ENCODE measurements at places on chromosomes 13 and 19.

DNA sequence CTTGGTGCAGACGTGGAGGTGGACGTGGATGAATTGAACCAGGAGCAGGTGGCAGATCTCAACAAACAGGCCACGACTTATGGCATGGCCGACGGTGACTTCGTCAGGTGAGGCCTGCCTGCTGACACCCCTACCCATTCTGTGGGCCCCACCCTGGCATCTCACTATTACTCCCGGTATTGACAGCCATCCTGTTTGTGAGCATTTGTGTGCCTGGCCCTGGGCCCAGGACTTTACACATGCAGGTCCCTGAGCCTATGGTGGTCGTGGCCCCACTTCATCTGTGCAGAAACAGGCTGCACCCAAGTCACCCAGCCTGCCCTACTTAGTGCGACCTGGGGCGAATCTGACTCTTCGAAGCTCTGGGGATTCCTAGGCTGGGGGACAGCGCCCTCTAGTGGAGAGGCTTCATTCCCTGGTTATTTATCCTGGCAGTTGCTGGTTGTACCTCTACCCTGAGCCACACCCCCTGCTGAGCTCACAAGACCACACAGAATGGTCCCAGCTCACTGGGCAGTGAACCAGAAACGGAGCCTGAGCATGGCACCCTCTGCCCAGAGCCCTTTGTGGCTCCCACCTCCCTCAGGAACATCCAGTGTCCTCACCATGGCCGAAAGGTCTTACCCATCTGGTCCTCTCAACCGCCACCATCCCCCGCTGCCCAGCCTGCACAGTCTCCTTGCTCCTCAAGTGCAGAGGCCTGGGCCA, 16.9 kb downstream of the ZNF296 start:
- DNase-seq: peak; percentile 91

DNA sequence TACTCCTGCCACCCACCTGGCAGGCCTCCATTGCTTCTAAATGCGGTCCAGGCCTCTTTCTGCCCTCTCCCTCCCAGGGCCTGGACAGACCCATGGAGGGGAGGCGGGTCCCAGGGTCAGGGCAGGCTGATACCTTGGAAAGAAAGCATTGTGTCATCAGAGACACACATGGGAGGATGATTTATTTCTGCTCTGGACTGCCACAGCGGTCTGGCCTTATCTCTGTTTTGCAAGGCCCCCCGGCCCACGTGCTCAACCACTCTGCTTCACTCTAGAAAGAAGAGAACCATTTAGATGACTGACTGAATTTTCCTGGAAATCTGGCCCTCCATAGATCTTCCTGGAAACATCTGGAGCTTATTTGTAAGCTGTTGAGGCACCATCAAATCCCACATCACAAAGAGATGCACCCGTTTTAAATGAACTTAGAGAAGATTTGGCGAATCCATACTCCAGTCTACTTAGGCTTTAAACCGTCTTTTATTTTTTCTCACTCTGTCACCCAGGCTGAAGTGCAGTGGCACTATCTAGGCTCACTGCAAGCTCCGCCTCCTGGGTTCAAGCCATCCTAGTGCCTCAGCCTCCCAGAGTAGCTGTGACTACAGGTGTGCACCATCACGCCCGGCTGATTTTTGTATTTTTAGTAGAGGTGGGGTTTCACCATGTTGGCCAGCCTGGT, 48.3 kb upstream of the URI1 start:
- no peak for DNase-seq

DNA sequence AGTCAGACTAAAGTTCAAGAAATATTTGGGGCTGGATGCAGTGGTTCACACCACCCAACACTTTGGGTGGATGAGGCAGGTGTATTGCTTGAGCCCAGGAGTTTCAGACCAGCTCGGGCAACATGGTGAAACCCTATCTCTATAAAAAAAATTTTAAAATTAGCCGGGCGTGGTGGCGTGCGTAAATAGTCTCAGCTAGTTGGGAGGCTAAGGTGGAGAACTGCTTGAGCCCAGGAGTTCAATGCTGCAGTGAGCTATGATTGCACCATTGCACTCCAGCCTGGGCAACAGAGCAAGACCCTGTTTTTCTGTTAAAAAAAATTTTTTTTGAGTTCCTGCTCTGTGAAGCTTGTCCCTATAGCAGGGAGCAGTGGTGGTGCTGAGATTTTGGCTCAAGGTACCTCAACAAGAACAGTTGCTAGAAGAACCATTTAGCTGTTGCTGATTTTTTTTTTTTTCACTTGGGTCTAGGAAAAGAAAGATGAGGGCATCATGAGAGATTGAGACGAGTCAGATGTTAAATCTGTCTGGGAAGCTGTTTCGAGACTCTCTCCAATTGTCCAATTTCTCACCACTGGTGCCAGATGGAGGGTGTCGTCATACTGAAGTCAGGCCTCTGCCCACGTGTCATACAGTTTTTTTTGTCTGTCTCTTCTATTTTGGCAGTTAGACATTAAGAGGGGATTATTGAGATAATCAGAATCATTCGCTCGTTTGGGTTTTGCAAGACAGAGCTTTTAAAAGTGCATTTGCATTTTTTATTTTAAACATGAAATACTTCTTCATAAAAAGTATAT, 3.7 kb downstream of the SLC25A42 start:
- DNase-seq: no peak

DNA sequence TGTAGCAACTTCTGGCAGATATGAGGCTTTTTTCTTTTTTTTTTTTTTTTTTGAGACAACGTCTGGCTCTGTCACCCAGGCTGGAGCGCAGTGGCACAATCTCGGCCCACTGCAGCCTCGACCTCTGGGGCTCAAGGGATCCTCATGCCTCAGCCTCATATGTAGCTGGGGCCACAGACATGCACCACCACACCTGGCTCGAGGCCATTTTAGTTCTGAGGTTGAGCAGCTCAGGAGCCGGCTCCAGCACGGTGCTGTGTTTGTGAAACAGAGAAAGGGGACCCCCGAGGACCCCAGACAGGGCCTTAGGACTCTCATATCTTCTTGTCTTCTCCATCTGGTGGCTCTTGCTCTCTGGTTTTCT, 3.4 kb upstream of the FLT3LG start:
- DNase-seq: no peak

DNA sequence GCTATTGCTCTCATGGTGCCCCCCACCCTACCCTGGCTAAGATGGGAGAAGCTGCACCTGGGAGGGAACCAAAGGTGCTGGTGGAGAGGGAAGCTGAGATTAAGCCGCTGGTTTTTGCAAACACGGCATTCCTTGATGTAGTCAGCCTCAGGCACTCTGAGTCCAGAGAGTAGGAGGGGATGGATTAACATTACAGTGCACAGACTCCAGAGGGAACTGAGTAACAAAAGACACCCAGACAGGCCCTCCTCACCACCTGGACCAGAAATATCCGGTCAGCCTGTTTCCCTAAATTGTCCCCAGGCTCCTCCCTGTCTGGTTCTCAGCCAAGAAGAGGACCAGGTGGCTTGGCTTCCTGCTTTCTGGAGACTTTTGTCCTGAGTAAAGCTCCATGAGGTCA, 28.9 kb upstream of the PABPC3 start:
- DNase-seq: no peak

- DNase-seq: no peak
These were observed 1.0 kb downstream of the TMEM59L start for GRCh38 chr19:18613589-18614234.

GRCh38 chr19:46529622-46530451, 34.2 kb upstream of the PNMA8B start:
- DNase-seq: peak; percentile 76

GRCh38 chr19:5078666-5079065, 109.8 kb downstream of the KDM4B start:
- no peak for DNase-seq

GRCh38 chr13:114020750-114021463, 47.0 kb upstream of the C13orf46 start:
- DNase-seq: no peak

- DNase-seq: no peak
These were observed 194.1 kb downstream of the USP12 start for GRCh38 chr13:26977541-26977940.

- DNase-seq: no peak
These were observed 765.9 kb upstream of the SLITRK1 start for GRCh38 chr13:84648069-84648640.

GRCh38 chr13:67036699-67037457, 193.3 kb downstream of the PCDH9 start:
- no peak for DNase-seq

DNA sequence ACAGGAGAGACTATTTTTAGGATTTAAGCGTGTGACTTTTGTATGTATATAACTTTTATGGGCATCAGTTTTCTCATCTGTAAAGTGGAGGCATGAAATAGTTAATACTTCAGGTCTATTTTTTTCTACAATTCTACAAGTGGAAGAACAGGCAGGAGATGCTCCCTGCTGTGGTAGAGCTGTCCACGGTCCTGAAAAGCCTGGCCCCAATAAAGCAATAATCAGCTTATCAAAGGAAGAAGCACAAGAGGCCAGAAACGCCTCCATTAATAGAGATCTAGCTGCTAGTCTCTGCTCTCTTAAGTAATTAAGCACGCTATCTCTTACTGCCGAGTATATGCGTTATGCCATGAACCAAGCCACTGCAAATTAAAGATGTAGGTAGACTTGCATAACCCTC, 28.0 kb upstream of the WASF3 start:
- DNase-seq: peak; percentile 10

DNA sequence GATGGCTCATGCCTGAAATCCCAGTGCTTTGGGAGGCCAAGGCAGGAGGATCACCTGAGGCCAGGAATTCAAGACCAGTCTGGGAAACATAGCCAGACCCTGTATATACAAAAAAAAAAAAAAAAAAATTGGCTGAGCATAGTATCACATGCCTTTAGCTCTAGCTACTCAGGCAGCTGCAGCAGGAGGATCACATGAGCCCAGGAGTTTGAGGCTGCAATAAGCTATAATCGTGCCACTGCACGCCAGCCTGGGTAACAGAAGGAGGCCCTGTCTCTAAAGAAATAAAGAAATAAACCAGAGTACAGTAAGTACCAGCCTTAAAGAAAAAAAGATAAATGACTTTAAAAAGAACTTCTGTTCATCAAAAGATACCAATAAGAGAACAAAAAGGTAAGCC, 52.9 kb downstream of the FAM124A start:
- DNase-seq: no peak

GRCh38 chr13:53507741-53508140, 479.1 kb downstream of the OLFM4 start:
- DNase-seq: no peak

DNA sequence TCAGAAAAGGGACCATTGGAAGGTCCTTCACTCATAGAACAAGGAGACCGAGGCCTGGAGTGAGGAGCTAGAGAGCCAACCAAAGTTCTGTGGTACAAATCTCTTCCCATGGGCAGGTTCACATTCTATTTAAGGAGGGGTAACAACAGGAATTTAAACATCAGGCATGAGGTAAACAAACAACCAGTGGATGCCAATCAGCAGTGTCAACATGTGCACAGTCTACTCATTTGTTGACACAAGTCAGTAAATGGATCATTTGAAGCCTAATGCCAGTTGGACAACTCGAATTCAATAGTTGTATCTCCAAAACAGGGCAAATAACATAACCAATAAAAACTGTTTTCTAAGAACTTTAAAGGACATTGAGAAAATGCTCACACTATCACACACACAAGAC, 6.3 kb upstream of the DOCK9 start:
- no peak for DNase-seq

DNA sequence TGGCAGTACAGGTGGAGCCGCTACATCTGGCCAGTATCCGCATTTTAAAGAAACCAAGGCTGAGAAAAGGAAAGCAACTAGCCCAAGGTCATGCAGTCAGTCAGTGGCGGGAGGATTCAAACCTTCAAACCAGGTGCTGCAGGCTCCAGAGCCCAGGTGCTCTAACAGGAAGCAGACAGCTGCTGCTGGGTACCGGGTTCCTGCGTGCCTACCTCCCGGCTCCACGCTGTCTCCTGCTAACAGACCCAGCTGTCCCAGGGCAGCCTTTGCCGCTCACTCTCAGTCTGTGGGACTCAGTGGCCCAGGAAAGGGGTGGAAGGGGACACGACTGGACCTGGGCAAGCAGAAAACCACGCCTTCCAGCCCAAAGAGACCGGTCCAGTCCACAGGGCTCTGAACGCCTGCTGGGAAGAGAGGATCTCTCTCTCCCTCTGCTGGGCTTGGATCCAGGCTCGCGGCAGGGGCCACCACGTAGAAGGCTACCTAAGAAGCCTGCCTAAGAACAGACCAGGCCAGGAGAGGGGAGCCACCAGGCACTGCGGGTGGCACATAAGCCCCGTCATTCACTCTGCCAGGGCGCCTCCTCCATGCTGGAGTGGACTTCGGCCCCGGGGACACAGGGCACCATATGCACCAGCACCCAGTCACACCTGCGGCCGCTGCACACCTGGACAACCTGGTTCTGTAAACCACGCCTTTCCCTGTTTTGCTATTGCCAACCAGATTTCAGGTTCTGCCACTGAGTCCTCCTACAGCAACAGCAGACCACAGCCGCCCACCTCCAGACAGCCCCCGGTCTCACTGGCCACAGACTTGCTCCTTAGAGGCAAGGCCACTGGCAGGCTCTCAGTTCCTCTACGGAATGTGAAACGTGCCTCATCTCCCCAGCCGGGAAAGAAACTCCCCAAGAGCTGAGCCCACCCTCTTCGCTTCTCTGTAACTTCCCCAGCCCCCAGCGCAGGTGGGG, 4.6 kb downstream of the DAPK3 start:
- no peak for DNase-seq

DNA sequence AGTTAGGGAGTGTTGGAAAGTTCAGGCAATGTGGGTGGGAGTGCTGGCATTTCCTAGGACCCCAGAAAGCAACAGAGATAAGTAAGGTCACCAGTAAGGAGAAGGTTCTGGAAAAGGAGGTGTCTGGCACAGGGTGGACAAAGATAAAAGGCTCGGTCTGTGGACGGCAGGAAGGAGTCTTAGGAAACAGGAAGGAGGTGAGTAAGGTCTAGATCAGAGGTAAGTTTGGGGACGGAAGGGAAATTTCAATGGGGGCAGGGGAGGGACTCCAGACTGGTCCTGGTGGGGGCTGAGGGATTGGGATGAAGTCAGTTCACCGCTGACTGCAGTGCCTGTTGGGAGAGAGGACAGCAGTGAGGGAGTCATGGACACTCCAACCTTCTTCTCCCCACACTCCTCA, 7.8 kb upstream of the OPA3 start:
- no peak for DNase-seq

DNA sequence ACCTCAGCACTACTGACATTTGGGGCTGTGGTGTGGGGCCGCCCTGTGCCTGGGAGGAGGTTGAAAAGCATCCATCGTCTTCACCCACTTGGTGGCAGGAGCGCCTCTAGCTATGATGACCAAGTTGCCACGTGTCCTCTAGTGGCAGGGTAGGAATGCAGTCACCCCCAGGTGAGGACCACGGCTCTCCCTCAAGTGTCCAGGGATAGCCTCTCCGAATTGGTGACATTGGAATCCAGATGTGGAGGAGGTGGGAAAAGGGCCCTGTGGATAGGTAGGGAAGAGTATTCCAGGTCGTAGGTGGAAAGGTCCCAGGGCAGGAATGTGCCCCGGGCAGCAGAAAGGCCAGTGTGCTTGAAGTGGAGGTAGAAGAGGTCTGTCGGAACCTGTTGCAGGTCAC, 37.6 kb downstream of the ARHGEF18 start:
- DNase-seq: no peak

DNA sequence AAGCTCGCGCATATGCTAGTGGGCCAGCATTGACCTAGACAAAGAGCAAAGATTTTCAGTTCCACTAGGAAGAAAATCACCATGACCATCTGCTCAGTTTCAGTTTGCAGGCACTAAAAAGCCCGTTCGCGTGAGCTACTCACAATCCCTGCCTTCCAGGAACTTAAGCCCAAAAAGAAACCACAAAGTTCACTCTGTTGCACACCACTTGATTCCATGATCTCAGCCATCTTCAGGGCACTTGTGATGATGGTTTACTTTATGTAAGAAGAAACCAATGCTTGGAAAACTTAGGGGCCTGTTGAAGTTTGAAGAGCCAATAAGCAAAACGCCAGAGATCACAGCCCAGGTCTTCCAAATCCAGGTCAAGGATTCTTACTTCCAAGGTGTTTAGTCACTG, 45.0 kb upstream of the SLC15A1 start:
- DNase-seq: no peak
